ENCODE measurements at places on chromosomes 6 and 20. TPM values are rescaled to one million over a fixed set of nuclear protein-coding genes. Genes with fewer than 3 reads are reported as not detected.
A peak's percentile ranks its signal among the peaks of the same experiment; 100 is the strongest.

DNA sequence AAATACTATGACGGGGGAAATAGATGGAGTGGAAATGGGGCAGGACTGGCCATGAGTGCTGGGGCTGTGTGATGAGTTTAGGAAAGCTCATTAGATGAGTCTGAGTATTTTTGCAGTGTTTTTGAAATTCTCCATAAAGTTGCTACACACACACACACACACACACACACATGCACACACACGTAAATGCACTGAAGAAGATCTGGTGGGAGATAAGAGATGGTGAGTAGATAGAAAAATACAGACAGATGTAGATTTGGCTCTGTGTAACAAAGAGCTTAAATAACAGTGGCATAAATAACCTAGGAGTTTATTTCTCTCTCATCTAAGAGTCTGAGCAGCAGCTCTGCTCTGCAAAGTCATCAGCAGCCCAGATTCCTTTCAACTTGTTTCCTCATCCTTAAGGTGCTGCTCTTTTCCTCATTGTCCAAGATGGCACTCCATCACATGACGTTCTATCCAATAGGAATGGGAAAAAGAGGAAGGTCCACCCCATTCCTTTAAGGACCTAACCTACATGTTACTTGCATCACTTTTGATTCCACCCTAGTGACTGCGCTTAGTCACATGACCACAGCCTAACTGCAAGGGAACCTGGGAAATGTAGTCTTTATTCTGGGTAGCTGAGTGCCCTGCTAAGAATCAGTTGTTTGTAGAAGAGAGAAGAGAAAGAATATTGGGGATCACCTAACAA, 76.4 kb downstream of the EYA2 start:
- H3K36me3 ChIP-seq, result no peaks in the 10 kb centered on the region
- no peak overlapping the region for H3K4me3 ChIP-seq
- DNase-seq, result no peak

GRCh38 chr6:3377536-3378397, 79.1 kb downstream of the SLC22A23 start:
- no peak overlapping the region for H3K4me3 ChIP-seq
- H3K27me3 ChIP-seq, result no peaks in the 10 kb centered on the region
- no peak overlapping the region for H3K27ac ChIP-seq
- DNase-seq, result no peak

GRCh38 chr6:132666118-132666517, 7.1 kb upstream of the TAAR1 start:
- DNase-seq, result no peak
- H3K27ac ChIP-seq, result no peak overlapping the region
- no peaks in the 10 kb centered on the region for H3K27me3 ChIP-seq
- H3K4me3 ChIP-seq, result no peak overlapping the region

DNA sequence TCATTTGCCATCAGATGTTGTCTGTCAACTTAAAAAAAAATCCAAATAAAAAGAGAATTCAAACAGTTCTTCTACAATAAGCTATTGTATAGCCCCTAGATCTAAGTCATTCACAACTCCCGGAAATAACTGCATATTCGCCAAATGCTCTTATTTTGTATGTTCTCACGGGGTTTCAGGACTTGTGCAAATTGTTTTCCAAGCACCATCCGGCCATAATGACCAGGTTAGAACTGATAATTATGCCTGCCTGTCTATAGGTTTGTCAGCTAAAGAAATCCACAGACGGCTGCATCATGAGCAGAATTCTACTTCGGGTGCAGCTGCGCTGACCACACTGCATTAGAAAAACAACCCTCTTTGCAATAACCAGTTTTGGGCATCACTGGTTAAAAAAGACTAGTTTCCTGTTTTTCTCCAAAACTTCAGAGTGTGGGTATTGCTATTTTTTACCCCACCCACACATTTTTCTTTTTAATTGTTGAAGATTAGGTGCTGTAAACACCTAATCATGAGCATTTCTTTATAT, 87.7 kb downstream of the HIVEP2 start:
- H3K4me1 ChIP-seq, result peaks cover 8% of the 10 kb centered on the region
- DNase-seq, result no peak
- no peaks in the 10 kb centered on the region for H3K27me3 ChIP-seq
- H3K4me3 ChIP-seq, result no peak overlapping the region
- H3K27ac ChIP-seq, result no peak overlapping the region
- no peaks in the 10 kb centered on the region for H3K36me3 ChIP-seq

DNA sequence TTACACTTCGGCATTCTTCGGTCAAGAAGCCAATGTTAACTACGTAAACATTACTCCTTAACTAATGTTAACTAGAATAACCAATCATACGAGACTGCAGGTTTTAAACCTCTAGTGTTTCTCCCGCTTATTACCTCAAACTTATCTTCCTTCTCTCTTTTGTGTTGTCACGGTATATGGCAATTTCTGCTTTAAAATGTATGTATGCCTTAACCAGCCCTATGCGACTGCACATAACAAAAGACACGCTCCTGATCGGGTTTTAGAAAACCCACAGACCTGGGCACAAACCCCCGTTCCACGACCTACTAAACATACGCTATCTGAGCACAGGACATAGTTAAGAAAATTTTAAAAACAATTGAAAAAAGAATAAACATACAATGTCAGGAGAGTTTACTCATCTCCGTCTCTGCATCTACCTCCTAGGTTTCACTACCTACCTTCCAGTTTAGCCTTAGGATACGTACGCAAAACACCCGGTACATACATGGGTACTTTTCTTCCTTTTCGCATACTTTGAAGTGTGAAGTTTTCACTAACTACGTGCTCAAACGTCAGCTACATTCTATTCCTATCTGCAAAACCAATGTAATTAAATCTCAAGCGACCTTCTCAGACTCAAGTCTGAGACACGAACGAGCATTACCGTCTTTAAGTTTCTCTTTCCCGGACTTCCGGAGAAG, 1.1 kb downstream of the CD164 start:
- peak overlapping the region; percentile 84 for H3K4me3 ChIP-seq
- H3K4me1 ChIP-seq, result peaks cover 1% of the 10 kb centered on the region
- no peak for DNase-seq
- H3K27me3 ChIP-seq, result no peaks in the 10 kb centered on the region

GRCh38 chr6:110493253-110493800, 16.9 kb upstream of the SLC22A16 start:
- DNase-seq, result no peak
- no peaks in the 10 kb centered on the region for H3K36me3 ChIP-seq
- no peak overlapping the region for H3K27ac ChIP-seq

- no peak overlapping the region for H3K27ac ChIP-seq
- no peaks in the 10 kb centered on the region for H3K36me3 ChIP-seq
- H3K4me1 ChIP-seq, result no peaks in the 10 kb centered on the region
- no peak for DNase-seq
Observed at GRCh38 chr6:89214197-89214596, 3.0 kb downstream of the GABRR1 start.

DNA sequence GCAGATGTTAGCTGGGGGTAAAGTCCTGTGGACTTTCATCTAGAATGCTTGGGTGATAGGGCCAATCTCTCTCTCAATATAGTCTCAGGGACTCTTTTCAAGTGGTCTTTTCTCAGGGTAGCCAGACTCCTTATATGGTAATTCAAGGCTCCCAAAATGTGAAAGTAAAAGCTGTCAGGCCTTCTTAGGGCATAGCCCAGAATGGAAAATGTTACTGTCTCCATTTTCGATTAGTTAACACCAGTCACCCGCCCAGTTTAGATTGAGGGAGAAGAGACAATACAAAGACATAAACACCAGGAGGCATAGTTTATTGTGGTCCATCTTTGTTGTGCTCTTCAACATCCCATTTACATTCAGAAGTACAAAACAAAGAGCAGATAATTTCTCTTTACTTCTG, 295.8 kb downstream of the EPHA7 start:
- no peaks in the 10 kb centered on the region for H3K4me1 ChIP-seq
- DNase-seq, result no peak
- no peaks in the 10 kb centered on the region for H3K27me3 ChIP-seq
- no peaks in the 10 kb centered on the region for H3K36me3 ChIP-seq
- H3K27ac ChIP-seq, result no peak overlapping the region
- no peak overlapping the region for H3K4me3 ChIP-seq

DNA sequence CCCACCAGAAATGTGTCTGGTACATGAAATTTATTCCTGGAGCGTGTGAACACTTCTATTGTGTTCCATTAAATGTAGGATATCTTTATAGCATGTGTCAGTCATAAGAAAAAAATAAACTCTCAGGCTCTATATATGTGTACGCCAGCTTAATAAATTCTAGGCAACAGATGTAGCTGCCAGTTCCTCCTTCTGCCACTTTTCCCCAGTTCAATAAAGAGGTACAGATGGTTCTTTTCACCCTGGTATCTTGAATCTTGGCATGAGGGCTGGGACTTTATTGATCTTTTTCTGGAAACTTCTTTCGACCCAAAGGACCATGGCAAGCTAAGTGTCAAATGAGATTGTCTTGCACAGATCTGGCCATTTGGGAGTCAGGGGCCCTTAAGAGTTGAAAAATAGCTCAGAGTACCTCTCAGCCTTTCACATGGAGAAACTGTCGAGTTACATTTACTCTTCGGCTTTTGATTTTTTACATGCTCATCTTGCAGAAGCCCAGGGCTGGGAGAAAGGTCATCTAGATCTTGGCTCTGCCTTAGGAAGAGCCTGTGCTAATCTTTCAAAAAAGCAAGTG, 240.9 kb downstream of the DOK5 start:
- no peak overlapping the region for H3K4me3 ChIP-seq
- no peak overlapping the region for H3K27ac ChIP-seq
- H3K36me3 ChIP-seq, result no peaks in the 10 kb centered on the region
- no peaks in the 10 kb centered on the region for H3K4me1 ChIP-seq

The TBX18 gene
- 7.4 TPM for total RNA-seq

- H3K27me3 ChIP-seq, result no peaks in the 10 kb centered on the region
- no peaks in the 10 kb centered on the region for H3K36me3 ChIP-seq
- DNase-seq, result no peak
- H3K4me3 ChIP-seq, result no peak overlapping the region
- H3K4me1 ChIP-seq, result no peaks in the 10 kb centered on the region
Observed at GRCh38 chr6:112691289-112691688, 344.2 kb downstream of the RFPL4B start.

The IRF4 gene
- total RNA-seq, result 0.57 TPM

- no peak overlapping the region for H3K27ac ChIP-seq
- DNase-seq, result no peak
- H3K4me1 ChIP-seq, result no peaks in the 10 kb centered on the region
Observed at GRCh38 chr20:4875578-4876067, 125.7 kb downstream of the SLC23A2 start.

DNA sequence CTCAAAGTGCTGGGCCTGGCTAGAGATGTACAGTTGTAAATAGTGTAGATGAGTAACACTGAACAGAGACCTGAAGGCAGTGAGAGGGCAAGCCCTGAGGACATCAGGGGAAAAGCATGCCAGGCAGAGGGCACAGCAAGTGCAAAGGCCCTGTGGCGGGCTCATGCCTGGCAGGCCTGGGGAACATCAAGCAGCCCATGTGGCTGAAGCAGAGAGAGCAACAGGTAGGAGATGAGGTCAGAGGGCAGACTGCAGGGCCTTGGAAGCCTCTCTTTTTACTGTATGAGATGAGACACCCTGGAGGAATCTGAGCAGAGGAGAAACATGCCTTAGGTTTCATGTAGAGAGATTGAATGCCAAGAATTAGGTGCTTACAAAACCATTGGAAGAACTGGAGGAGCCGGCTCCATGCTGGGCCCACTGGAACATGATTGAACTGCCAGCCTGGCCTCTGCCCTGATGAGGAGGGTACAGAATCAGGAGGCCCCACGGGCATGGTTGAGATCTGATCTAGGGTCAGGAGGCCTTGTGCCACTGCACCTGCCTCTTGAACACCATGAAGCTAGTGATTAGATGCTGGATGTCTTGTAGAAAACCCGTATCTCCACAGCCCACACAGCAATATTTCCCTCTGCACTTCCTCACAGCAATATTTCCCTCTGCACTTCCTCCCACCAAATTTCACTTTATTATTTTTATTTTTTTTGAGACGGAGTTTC, 5.9 kb upstream of the HMGA1 start:
- no peaks in the 10 kb centered on the region for H3K4me1 ChIP-seq
- H3K27ac ChIP-seq, result no peak overlapping the region
- DNase-seq, result no peak

DNA sequence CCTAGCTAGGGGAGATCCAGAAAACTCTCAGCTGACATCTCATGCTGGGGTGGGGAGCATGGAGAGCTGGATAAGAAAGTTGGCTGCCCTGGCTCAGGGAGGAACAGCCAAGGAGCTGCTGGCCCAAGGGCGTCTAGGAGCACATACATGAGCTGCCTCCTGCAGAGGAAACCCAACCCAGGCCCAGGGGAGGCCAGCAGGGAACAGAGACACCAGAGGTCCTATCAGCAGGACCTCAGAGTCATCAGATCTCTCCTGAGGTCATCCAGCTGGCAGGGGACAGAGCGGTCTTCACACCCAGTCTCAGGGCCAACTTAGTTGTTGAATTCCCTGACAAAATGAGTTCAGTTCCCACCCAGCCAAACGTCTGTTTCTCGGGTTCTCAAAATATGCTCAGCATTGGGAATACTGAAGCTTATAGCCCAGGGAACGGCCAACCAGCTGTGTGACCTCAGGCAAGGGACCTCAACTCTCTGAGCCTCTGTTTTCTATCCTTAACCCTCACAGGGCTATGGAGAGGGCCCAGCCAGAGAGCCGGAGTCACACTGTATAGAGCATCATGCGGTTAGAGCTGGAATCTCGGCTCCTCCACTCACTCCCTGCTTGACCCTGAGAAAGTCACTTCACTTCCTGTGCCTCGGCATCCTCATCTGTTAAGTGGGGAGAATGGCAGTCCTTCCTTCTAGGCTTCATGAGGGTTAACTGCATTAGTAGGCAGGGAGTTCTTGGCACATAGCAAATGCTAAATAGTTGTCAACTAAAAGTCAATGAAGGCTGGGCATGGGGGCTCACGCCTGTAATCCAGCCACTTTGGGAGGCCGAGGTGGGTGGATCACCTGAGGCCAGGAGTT, 13.8 kb downstream of the ADA start:
- H3K27me3 ChIP-seq, result no peaks in the 10 kb centered on the region
- H3K4me3 ChIP-seq, result no peak overlapping the region

The INSM1 gene
- total RNA-seq, result not detected

DNA sequence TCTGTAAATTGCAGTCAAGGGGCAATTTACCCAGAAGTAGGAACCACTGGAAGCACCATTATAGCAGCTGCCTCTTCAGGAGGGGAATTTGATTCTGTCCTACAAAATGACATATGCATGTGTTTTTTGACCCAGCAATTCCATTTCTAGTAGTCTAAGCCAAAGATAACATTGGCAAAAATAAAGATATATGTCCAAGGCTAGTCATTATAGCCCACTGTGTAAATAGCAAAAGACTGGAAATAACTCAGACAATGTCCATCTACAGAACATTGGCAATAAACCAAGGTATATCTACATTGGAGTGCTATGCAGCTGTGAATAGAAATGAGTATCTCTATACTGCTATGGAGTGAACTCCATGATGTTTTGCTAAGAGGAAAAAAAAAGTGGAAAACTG, 12.5 kb upstream of the PANK2 start:
- no peaks in the 10 kb centered on the region for H3K27me3 ChIP-seq
- no peaks in the 10 kb centered on the region for H3K36me3 ChIP-seq
- DNase-seq, result no peak
- H3K4me1 ChIP-seq, result no peaks in the 10 kb centered on the region
- H3K27ac ChIP-seq, result no peak overlapping the region
